ENCODE measurements at places on chromosomes 1 and 21.

DNA sequence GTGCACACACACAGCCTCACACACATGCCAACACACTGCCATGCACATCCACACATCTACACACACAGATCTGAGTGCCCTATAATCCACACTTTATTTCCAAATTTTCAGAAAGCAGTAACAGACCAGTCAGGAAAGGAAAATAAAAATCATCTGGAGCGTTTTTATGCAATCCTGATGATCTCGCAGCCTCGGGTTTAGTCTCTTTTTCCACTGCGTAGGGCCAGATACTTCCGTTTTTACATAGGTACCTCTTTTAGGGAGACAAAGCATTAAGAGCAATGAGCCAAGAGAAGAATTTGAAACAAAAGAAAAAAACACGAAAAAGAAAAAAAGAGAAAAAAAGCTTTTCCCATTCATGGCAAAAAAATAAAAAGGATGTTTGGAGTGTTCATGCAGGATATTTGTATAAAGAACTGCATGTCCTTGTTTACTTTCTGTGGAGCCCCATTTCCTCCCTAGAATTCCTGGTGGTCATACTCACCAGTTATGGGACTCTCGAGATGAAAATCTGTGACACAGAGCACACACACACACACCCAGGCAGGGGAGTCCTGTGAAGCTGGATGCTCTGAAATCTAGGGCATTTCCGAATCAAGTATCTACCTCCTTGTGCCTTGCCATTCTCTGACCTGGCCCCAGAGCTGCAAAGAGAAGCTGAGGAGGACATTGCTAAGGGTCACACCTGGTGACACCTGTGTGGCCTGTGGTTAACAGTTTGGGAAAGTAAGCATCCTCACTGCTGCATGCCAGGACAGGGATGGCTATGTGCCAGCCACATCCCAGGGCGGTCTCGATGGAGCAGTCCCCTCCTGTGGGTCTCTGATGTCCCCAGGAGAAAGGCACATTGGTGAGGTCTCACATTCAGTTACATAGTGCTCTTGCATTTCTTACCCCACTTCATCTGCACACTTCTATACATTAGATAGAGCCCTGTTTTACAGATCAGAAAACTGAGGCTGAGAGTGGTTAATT lies 83.6 kb downstream of the RUNX1 start:
- DNase-seq, result no peak

- no peak for DNase-seq
Observed at GRCh38 chr1:161219078-161219892, 4.1 kb downstream of the APOA2 start.

- DNase-seq, result no peak
Observed at GRCh38 chr1:234912548-234913277, 215.9 kb downstream of the TOMM20 start.

GRCh38 chr1:47432071-47433036 lies 5.5 kb upstream of the FOXD2 start:
- peak; percentile 85 for DNase-seq

- DNase-seq, result no peak
Observed at GRCh38 chr1:6790146-6790545, 4.9 kb downstream of the CAMTA1 start.

- DNase-seq, result no peak
Observed at GRCh38 chr1:212655668-212656440, 43.8 kb downstream of the BATF3 start.

GRCh38 chr1:50644447-50645105 lies 221.3 kb upstream of the DMRTA2 start:
- DNase-seq, result no peak

Data from HuH-7.5 (cell line).